ENCODE measurements at places on chromosomes 4 and X.

GRCh38 chrX:45801554-45801953, 600.9 kb upstream of the DIPK2B start:
- no peak for DNase-seq

- no peak for DNase-seq
These were observed 13.0 kb downstream of the FGD1 start for GRCh38 chrX:54482839-54483593.

- no peak for DNase-seq
These were observed 974.3 kb downstream of the FSTL5 start for GRCh38 chr4:161189286-161190134.

DNA sequence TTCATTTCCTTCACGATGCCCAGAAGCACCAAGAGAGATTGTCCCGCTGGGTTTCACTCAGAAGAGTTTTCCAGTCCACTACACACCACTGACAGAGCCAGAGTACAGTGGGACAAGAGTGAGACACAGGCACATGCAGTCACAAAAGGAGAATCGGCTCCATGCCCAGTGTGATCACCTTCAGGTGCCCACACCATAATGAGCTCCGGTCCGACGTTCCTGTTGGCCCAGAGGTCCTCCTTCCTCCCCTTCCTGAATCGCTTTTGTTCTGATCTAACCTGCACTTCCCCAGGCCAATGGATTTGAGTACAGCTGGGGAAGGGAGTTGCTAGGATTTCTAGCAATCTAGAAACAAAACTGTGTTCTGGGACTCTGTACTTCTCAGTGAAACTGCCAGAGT, 4.6 kb upstream of the CHRNA9 start:
- DNase-seq, result no peak

- DNase-seq, result no peak
These were observed 29.8 kb downstream of the CD99L2 start for GRCh38 chrX:150868625-150869024.

GRCh38 chrX:135707880-135708279, 5.6 kb upstream of the CT45A1 start:
- DNase-seq, result peak; percentile 4

DNA sequence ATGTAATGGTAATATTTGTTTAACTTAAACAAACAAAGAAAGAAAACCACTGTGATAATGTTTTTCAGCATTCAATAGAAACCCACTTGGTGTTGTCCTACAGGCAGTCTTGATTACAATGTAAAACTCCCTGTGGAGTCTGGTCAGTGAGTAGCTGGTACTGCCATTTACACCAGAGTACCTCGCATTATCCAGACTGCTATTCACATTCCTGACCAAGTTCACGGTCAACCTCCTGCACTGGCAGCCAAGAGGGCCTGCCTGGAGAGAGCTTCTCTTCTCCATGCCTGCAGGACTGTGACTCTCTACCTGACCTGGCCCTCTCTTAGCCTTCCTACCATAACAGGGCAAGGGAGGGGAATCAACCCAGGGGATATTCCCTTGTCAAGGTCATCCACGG, 2.9 kb upstream of the LONRF3 start:
- DNase-seq, result no peak

GRCh38 chrX:9659571-9660195, 106.0 kb downstream of the GPR143 start:
- no peak for DNase-seq

DNA sequence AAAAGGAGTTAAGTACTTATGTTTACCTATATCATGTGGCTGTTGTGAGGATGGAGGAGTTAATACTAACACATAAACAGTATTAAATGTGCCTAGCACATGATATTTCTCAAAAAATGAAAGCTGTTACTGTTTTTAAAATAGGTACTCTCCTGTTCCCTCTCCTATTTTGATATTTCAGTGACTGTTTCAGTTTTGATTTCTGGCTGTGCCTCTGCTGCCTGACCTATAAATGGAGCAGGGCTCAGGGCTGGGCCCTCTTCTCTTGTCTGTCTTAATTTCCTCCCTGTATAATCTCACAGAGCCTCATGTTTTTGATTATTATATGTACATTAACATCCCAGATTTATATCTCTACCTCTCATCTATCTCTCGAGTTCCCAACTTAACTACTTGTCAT, 93.3 kb downstream of the UGT8 start:
- DNase-seq, result no peak

- no peak for DNase-seq
These were observed 1202.1 kb downstream of the ADGRL3 start for GRCh38 chr4:62402088-62402806.

DNA sequence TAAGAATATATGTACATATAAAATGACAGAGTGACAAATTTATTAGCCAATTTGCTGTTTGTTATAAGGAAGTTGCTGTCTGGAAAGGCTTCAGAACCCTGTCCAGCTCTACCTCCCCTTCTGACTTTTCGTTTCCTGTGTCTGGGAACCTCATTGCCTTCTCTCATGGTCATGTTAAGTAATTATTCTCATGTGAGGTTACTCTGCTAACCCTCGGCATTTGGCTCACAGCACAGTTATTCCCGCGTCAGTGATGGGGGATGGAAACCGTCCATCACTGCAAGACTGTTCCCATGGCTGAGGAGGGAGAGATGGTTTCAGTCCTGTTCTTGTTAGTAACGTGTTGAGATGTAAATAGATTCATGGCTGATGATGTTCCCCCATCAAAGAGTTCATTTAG, 11.9 kb downstream of the EDNRA start:
- DNase-seq, result no peak

GRCh38 chrX:24877854-24878650, 137.7 kb downstream of the ARX start:
- DNase-seq, result no peak

GRCh38 chr4:26272654-26273615, 47.9 kb upstream of the RBPJ start:
- no peak for DNase-seq

- DNase-seq, result no peak
These were observed 25.1 kb upstream of the JAKMIP1 start for GRCh38 chr4:6225469-6225868.

GRCh38 chr4:147003956-147004809, 58.5 kb upstream of the TTC29 start:
- DNase-seq, result no peak

DNA sequence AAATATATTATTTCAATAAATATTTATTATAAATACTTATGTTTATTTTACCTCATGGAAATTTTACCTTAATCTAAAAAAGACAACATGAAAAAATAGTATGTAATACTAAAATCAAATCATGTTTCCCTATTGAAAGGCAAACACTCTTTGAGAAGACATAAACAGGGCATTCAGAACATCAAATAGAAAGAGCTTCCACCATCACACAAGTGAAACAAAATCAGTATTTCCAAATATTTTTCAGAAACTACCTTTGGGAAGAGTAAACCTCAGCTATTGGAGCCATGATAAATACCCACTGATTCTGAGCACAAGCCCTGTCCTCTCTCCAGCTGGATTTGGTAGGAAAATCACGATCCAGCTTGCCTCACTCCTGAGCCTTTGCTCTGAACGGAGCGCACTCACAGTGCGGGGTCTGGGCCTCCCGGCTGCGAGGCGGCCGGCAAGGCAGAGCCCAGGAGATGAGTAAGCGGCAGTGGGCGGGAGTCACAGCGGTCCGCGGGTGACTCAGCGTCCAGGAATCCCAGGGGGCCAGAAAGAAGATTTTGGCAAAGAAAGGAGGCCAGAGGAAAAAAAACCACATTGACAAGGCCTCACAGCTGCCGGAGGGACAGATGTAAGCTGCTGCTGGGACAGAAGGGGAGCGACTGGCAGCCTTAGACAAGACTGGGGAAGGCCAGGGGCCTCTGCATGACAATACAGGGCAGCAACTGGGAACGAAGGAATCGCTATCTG, 14.7 kb upstream of the ANXA5 start:
- no peak for DNase-seq

DNA sequence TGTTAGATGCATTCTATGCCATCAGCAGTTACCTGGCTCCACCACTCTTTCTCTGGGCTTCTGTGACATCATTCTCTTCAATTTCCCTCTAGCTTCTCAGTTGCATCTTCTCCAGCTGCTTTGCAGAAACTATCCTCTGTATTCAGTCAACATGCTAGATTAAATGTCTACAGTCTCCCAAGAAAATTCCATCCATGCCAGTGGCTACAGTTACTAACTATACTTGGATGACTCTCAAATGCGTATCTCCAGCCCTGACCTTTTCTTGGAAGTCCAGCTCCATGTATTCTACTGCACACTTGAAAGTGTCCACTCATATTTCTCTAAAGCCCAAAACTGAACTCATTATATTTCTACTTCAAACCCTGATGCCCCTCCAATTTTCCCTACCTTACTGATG, 232.3 kb upstream of the TENM3 start:
- no peak for DNase-seq

DNA sequence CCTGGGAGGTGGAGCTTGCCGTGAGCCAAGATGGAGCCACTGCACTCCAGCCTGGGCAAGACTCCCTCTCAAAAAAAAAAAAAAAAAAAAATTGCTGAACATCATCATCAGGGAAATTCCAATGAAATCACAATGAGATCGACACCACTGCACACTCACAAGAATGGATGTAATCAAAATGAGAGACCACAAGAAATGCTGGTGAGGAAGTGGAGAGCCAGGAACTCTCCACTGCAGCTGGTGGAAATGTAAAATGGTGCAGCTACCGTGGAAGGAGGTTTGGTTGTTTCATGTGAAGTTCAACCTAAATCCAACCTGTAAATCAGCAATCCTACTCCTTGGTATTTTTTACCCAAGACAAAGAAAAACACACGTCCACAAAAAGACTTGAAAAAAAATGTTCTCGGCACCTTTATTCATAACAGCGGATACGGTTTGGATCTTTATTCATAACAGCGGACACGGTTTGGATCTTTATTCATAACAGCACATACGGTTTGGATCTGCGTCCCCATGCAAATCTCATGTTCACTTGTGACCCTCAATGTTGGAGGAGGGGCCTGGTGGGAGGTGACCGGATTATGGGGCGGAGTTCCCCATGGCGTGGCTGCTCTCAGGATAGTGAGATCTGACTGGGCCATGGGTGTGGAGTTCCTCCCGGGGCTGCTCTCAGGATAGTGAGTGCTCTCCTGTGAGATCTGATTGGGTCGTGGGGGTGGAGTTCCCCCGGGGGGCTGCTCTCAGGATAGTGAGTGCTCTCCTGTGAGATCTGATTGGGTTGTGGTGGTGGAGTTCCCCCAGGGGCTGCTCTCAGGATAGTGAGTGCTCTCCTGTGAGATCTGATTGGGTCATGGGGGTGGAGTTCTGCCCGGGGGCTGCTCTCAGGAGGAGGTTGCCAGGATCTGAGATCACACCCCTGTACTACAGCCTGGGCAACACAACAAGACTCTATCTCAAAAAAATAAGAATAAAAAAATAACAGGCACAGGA, 7.7 kb downstream of the GAK start:
- DNase-seq, result no peak

GRCh38 chr4:41874873-41875272, 60.4 kb upstream of the TMEM33 start:
- DNase-seq, result no peak

DNA sequence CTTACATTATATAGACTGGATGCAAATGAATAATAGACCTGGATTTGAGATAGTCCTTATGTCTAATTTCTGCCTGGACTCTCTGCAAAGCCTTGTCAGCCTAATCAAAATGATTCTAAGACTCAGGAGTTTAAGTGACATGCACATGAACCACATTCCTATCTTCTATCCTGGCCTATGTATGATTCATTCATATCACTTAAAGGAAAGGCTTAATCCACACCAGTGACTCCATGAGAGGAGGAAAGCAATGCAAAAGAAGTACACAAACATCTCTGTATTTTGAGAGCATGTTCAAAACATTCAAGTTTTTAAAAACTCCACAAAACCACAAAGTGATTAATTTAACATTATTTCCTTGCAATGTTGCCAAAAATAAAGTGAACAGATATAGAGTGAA, 14.6 kb downstream of the AMOT start:
- DNase-seq, result no peak

DNA sequence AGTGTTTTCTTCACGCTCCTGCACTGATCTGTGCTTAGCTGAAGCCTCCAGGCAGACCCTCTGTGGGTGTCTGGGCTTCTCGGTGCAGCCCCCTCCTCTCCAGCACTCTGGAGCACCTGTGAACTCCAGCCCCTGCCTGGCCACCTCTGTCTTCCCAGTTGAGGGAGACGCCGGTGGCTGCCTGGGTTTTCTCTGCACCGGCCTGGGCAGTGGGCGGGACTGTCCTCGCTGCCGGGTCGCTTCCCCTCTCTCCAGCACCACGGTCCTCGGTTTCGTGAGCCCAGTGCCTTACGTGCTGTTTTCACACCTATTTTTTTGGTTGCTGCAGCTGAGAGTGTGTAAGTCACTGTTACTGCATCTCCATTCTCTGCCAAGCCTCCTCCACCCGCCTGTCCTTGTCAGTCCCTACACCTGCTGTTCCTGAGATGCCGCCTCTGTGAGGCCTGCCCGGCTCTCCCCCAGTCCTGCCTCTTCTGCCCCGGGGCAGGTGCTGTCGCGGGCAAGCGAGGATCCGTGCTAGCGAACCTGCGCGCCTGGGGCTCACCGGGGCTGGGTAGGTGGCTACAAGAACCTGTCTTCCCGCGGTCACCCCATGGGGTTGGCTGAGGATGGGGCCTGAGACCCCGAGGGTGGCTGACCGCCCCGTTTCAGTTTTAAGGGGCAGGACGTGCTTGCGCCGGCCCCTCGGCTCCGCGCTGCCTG, 2.4 kb upstream of the FGFRL1 start:
- no peak for DNase-seq

- DNase-seq, result no peak
These were observed 91.3 kb upstream of the WDR44 start for GRCh38 chrX:118254611-118255010.

DNA sequence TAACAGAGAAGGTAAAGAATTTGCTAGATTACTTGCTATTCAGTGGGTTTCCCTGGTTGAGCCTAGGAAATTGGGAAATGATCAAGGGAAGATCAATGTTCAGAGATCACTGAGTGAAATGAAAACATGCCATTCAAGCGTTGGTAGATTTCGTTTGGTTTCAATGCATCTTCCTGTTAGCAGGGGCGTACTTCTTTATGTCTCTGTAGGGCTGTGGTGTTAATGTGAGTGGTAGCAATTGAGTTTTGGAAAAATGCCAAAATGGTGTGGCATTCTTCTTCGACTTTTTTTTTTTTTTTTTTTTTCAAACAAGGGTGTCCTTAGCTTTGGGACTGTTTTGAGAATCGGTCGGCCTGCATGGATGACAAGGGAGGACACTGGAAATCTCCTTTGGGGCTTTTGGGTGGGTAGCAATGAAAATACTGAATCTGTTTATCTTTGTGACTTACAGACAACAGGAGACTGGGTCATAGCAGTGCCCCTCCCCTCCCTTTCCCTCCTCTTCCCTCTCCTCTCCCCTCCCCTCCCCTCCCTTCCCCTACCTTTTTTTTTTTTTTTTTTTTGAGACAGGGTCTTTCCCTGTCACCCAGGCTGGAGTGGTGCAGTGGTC, 50.4 kb downstream of the SPRY1 start:
- DNase-seq, result no peak

GRCh38 chrX:110920991-110921390, 125.4 kb upstream of the CHRDL1 start:
- no peak for DNase-seq

DNA sequence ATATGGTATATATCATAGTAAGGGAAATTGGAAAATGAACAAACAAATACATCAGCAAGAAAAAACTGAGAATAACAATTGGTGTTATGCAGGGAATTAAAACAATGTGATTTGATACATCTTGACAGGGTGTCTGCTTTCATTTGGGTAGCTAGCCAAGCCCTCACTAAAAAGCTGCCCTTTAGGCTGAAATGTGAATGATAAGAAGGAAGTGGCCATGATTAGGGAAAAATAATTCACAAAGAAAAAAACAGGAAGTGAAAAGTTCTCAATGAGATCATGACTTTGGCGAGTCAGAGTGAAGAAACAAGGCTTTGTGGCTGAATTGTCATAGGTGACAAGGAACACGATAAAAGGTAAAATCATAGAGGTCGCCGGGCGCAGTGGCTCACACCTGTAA, 675.8 kb upstream of the SLIT2 start:
- no peak for DNase-seq

All from stimulated activated CD4-positive, alpha-beta T cell treated with anti-CD3 and anti-CD28 coated beads, Interleukin-1b, Interleukin-23, amount 100 ng/mL, for 1 hour (primary cell).